ENCODE measurements at places on chromosomes 4 and X. TPM values are rescaled to one million over a fixed set of nuclear protein-coding genes. Genes with fewer than 3 reads are reported as not detected.

The AGA gene
- total RNA-seq = 4.1 TPM

The CXorf51B gene
- not detected for total RNA-seq

The NDP gene
- total RNA-seq = 0.15 TPM

The TECRL gene
- total RNA-seq = 1,178 TPM

The CFAP299 gene
- total RNA-seq = not detected

The VEGFD gene
- 3.6 TPM for total RNA-seq

The CT47B1 gene
- total RNA-seq = not detected

The PDLIM3 gene
- total RNA-seq = 846 TPM

The CT45A6 gene
- not detected for total RNA-seq

The LIMCH1 gene
- 327 TPM for total RNA-seq

The ZNF275 gene
- 10.1 TPM for total RNA-seq

The TIMM8A gene
- total RNA-seq = 13.9 TPM

The ATOH1 gene
- not detected for total RNA-seq

The CSAG1 gene
- total RNA-seq = not detected

The KDR gene
- total RNA-seq = 28.9 TPM

The ANKRD50 gene
- 20.1 TPM for total RNA-seq

The IL21 gene
- not detected for total RNA-seq

The CMC4 gene
- total RNA-seq = 22.7 TPM

The GLOD5 gene
- not detected for total RNA-seq

The VCX3B gene
- total RNA-seq = not detected

The TLR10 gene
- not detected for total RNA-seq

The MAGEA1 gene
- not detected for total RNA-seq

The AVPR2 gene
- total RNA-seq = 2.6 TPM

The TXK gene
- 0.37 TPM for total RNA-seq

The TLR3 gene
- total RNA-seq = 3.2 TPM

The GCNA gene
- 1.1 TPM for total RNA-seq

The TEX28 gene
- not detected for total RNA-seq

The CPXCR1 gene
- not detected for total RNA-seq

The C4orf36 gene
- total RNA-seq = 0.95 TPM

The CPZ gene
- 0.37 TPM for total RNA-seq

The MAGEC1 gene
- not detected for total RNA-seq

The CPLX1 gene
- total RNA-seq = 3.2 TPM

The ETNPPL gene
- total RNA-seq = 45.8 TPM

The ARMCX4 gene
- 3.7 TPM for total RNA-seq
